Fibroblast of skin of left biceps (primary cell): ENCODE measurements at places on chromosomes 16 and 17.

GRCh38 chr17:39744075-39744835 is 6.5 kb downstream of the GRB7 start:
- no peak for DNase-seq

DNA sequence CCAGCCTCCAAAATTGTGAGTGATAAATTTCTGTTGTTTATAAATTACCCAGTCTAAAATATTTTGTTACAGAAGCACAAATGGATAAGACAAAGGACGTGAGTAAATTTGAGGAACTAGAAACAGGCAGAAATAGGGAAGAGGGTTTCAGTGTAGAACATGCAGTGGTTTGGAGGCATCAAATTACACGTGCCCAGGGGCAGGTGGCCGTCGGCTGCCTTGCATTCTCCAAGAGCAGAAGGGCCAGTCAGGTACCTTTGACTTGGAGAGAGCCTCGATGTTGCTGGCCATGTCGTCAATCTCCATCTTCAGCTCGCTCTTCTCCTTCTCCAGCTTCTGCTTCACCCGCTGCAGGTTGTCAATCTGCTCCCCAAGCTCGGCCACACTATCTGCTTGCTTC is 54.3 kb downstream of the MYH13 start:
- no peak for DNase-seq

GRCh38 chr17:65072660-65073071 is 16.1 kb upstream of the GNA13 start:
- no peak for DNase-seq

- DNase-seq = no peak
Observed at GRCh38 chr16:4814046-4814445, 11.6 kb upstream of the ROGDI start.

DNA sequence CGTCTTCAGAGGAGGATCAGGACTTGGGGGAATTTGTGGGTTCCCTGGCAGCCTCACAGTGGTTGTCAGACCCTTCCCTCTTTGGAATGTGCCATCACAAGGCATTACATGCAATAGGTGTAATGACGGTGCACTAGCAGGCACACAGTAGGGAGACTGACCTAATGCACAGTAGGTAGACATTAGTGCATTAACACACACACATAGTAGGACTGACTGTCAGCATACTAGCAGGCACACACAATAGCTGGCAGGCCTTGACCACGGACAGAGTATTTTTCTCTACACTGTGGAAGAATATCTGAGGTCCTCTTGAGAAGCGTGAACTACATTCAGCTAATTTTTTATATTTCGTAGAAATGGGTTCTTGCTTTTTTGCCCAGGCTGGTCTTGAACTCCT is 10.9 kb upstream of the UBALD2 start:
- DNase-seq = no peak

DNA sequence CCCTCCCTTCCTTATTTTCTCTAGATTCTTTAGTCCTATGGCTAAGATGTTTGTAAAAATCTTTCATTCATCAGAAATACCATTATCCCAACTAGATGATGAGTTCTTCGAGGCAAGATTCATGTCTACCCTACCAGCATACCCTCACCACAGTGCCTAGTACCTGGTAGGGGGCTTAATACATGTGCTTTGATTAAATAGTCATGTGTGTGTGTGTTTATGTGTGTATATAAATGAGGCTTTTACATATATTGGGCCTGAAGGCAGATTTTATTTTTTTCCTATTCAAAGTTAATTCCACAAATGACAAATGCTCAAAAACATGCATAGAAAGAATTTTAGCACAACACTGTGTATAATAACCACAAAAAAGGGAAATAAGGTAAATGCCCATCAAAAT is 193.0 kb upstream of the IRX3 start:
- no peak for DNase-seq
